ENCODE measurements at places on chromosomes 5 and 9.

DNA sequence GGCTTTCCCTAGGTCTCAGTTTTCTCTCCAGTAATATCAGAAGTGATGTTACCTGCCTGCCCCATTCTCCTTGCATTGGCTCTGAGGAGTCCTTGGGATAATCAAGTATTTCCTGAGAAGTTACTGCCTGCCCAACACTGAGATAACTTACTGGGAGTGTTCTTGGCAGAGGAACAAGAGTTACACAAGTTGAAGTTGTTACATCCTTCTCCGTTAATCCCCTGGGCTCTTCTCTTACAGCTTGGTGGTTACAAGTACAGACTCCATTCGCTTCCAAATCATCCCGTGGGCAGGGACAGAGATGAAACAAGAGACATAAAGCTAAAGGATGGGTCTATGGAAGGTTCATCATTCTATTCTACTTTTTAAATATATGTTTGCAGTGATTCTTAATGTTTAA lies 74.1 kb upstream of the SAP30L start:
- no peak for DNase-seq

- no peak for DNase-seq
Measured at GRCh38 chr5:138078006-138078643, 5.7 kb upstream of the WNT8A start.

GRCh38 chr9:95027914-95028852 lies 289.3 kb downstream of the FANCC start:
- peak; percentile 65 for DNase-seq

- DNase-seq, result no peak
Measured at GRCh38 chr5:32597041-32597629, 11.8 kb downstream of the SUB1 start.

DNA sequence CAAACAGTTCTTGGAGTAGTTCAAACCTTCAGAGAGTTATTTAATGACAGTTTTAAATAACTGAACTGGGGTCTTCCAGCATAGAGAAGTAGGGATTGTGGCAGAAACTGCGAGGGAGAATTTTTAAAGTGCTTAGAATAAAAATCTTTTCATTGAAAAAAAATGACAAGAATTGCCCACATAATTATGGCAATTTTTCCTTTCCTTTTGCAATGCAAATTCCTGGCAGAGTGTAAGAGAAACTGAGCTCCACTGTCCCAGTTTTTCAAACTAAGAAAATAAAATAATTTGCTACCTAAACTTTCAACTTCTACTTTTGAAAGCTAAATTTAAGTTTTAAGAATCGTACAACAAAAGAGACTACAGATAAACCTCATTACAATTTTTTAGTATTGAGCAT lies 2.3 kb upstream of the PTGER4 start:
- DNase-seq, result no peak

DNA sequence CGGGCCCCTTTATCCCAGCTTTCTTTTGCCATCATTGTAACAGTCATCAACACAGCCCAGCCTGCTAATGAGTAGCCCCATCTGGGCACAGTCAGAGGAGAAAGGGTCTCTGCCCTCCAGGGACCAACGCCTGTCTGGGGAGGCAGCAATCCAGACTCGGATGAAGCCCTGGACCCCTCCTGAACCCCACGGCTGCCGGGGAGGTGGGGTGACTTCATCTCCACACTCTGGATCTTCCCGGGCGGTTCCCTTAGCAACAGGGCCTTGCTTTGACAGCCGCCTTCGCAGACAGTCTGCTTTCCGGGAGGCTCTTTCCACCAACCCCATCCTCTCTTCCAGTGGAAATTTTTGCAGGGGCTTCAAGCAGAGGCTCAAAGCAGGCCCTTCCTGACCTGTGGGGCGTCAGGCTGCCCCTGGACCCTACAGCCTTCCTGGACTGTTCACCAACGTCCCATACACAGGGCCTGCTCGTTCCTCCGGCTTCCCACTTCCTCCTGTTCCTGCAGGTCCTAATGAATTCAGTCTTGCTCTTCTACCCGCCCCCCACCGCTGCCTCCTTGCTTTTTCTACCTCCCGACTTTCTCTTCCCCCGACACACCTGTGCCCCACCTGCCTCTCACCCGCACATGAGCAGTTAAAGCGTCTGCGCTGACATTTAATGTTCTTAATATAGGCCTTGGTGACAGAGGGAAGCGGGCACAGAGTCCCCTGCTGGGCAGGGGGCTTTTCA lies 161.7 kb upstream of the MVB12B start:
- DNase-seq, result no peak

DNA sequence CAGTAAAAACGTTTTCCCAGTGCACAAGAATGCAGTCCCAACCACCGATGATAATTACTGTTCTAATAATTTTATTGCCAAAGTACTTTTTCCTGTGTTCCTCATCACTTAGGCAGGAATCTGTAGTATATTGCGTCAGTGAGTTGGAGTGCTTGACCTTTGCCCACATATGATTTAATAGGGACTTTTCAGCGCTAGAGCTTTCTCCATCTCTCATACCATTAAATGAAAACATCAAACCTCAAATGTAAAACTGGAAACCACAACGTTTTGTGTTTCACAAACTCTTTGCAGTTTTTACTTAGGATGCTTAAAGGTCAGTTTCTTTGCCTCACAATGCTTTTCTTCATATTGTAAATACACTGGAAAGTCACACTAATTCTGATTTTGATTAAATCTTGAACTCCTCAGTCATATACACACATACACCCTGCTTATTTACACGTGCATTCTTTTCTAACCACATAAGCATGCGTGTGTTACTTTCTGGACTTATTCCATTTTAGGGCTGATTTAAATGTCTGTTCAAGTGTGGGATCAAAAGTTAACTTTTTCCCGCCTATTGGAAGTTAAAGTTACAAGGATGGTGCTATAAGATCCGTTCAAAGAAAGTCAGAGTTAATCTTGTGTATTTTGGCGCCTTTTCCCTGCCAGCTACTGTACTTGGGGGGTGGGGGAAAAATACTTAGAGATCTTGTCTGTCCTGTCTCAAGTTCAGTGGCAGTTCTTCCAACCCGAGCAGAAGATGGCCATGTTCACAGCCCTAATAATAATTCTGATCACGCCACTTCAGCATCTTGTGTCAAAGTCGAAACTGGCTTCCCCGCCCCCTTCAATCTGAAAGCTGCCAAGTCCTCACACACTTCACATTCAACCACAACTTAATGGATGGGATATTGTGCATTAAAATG lies 6.6 kb upstream of the NFIB start:
- no peak for DNase-seq

- DNase-seq, result no peak
Measured at GRCh38 chr9:8907868-8908267, 1108.3 kb upstream of the DMAC1 start.

DNA sequence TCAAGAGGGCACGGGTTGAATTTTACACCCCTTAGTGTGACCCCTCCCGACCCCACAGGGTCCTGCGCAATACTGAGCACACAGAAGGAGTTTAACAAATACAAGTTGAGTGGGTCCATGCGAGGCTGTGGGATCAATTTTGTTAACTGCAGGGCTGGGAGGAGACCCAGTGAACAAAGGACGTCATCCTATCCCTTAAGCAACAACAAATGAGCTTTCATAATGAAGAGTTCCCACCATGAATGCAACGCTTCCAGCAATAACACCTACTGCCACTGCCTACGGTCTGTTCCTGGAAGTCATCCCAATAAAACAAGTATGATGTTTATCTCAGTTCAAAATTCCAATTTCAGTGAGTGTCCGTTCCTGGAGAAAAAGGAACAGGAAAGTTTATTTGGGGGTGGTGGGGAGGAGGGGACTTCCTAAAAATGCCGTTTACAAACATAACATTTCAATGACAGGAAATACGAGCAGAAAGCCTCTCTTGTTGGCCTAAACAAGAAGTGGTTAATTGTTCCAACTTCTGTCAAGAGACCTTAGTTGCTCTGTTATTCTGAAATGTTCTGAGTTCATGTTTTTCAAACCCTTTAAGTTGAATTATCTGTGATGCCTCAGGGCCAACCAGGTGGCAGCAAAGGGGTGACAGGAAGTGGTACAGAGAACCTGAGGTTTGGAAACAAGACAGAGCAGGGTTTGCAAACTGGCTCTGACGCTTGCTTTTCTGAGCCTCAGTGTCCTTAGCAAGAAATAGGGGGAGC lies 65.8 kb upstream of the PLPP6 start:
- DNase-seq, result no peak

DNA sequence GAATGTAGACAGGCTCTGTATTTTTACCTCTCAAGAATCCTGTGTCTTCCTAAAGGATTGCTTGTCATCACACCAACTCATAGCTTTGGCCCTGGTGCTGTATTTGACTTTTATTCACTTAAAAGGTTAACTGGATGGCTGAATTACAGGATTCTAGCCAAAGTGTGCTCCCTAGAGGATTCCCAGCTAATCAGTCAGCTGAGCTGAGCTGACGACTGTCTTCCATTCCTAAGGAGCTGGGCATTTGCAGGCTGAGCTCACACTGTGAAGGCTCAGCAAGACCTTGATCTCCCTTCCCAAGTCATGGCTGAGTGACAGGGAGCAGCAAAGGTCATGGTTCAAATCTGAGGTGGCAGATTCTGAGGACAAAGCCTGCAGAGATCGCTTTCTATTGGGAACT lies 59.0 kb upstream of the PALM2AKAP2 start:
- DNase-seq, result no peak

DNA sequence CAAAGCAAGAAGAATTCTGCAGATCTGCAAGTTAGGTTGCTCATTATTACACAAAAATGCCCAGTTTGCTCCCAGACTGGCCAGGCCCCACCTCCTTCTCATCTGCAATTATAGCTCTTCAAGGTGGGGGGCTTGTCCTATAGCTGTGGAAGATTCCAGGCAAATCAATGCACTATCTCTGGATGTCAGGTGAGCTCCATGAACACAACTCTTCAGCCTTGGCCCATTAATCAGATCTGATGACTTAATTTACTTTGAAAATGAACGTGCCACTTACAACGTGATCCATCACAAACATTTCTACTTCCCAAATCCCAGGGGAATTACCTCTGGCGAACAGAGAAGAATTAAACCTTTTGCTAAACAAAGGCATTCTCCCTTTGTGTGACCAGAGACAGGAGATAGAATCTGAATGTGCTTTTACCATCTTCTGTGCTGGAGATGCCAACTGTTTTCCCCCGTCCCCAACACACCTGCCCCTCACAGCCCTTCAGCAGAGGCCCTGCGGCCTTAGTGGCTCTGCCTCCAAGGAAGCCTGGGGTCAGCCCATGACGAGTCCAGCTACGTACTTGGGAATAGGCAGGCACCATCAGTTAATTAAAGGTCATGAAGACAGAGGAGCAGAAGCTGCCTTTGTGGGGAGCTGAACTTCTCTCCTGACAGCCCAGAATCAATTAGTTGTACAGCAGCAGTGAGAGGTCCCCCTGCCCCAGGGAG lies 60.5 kb downstream of the SNX18 start:
- no peak for DNase-seq

- no peak for DNase-seq
Measured at GRCh38 chr5:179994583-179995323, 76.8 kb downstream of the RNF130 start.

- no peak for DNase-seq
Measured at GRCh38 chr9:17906841-17907778, 328.2 kb downstream of the SH3GL2 start.

DNA sequence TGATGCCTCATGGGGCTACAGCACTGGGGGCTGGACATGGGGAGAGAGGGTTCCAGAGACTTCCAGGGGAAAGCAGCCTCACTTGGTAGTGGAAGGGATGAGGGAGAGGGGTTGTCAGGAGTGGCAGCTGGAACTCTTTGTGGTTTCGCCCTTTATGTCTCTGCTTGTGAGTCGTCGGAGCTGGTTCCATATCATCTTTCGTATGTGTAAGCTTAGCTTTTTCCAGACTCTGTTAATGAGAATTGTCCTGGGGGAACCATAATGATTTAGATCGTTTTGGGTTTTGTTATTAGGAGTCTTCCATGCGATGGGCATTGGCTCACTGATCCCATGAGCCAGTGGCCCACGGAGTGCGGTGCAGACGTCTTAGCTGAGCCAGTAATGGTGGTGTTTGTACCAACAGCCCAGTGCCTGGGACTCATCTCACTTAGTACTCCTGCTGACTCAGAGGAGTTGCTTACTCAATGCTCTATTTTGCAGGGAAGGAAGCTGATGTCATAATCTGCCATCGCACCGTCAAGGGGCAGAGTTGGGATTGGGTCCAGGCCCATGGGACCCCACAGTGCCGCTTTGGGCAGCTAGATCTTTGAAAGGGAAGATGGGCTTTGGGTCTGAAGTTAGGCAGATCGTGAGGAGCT lies 48.5 kb downstream of the NEK6 start:
- no peak for DNase-seq

GRCh38 chr5:167555565-167556166 lies 735.8 kb upstream of the WWC1 start:
- DNase-seq, result no peak

DNA sequence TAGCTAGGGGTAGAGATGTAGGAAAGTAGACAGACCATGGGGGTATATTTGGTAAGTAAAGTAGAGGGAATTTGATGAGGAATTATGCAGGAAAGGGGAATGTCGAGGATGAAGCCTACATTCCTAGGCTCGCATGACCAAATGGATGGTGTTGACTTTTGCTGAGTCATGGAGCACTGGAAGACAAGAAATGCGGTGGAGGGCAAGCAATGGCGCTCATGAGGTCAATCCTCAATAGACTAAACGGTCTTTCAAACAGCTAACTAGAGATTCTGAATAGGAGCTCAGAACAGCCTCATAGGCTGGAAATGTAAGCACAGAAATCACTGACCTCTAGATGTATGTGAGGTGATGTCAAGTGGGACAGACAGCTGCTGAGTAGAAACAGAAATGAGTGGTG lies 50.7 kb upstream of the FST start:
- DNase-seq, result no peak

DNA sequence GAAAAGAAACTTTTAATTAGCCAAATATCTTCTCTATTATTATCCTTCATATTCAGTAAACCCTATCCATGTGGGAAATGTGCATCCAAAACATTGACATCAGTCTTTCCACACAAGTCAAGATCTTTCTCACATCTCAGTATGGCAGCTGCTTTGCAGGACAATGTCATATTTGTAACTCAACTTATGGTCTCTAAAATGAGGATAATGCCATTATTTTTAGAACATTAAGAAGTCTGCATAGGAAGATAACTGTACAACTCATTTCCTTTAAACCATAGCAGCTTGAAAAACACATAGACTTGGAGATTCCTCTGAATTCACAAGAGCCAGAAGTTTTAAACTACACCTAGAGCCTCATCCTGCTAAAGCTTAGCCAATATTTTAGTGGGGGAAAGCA lies 43.7 kb downstream of the MCTP1 start:
- DNase-seq, result no peak

- no peak for DNase-seq
Measured at GRCh38 chr9:89905606-89906338, 301.0 kb downstream of the GADD45G start.

- DNase-seq, result no peak
Measured at GRCh38 chr9:86262492-86262891, 3.0 kb upstream of the C9orf153 start.

- no peak for DNase-seq
Measured at GRCh38 chr5:151721087-151721646, 34.5 kb upstream of the SPARC start.

GRCh38 chr5:95382801-95383200 lies 8.4 kb upstream of the FAM81B start:
- peak; percentile 63 for DNase-seq

DNA sequence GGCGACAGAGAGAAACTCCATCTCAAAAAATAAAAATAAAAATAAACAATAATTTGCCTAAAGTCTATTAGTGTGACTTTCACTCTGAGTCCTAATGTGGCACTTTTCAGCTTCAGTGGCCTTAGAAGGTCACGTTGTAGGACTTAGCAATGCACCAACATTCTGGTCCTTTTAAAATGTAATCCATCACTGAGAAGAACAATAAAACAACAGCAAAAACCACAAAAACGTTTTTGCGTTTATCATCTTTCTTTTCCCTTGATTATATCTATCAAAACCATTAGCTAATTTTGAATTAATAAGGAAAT lies 190.1 kb upstream of the ZNF608 start:
- DNase-seq, result no peak

Data from NCI-H2029 treated with DMSO at 0.1 percent for 48 hours (cell line).